PC-9 (cell line): ENCODE measurements at places on chromosomes 1 and 21.

GRCh38 chr1:244113532-244114320 lies 62.6 kb downstream of the ZBTB18 start:
- no peak for DNase-seq

GRCh38 chr1:15959424-15959823 lies 16.5 kb downstream of the ZBTB17 start:
- no peak for DNase-seq

DNA sequence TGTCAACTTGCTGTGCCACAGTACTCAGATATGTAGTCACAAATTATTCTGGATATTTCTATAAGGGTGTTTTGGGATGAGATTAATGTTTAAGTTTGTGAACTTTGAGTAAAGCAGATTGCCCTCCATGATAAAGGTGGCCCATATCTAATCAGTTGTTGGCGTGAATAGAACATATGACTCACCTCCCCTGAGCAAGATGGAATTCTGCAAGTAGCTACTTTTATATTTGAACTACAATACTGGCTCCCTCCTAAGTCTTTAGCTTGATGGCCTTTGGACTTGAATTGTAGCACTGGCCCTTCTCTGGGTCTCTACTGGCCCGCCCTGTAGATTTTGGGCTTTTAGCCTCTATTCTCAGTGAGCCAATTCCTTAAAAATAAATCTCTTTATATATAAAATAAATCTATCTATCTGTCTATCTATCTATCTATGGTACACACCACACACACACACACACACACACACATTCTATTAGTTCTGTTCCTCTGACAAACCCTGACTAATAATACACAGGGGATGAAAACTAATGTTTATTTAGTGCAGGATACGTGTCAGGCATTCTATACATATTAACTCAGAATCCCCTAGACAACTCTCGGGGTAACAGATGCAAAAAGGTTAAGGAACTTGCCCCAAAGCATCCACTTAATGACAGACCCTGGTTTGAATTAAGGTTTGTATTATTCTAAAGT lies 37.9 kb upstream of the PDC start:
- DNase-seq: no peak

GRCh38 chr1:175757381-175758015 lies 14.1 kb upstream of the TNR start:
- DNase-seq: peak; percentile 26

DNA sequence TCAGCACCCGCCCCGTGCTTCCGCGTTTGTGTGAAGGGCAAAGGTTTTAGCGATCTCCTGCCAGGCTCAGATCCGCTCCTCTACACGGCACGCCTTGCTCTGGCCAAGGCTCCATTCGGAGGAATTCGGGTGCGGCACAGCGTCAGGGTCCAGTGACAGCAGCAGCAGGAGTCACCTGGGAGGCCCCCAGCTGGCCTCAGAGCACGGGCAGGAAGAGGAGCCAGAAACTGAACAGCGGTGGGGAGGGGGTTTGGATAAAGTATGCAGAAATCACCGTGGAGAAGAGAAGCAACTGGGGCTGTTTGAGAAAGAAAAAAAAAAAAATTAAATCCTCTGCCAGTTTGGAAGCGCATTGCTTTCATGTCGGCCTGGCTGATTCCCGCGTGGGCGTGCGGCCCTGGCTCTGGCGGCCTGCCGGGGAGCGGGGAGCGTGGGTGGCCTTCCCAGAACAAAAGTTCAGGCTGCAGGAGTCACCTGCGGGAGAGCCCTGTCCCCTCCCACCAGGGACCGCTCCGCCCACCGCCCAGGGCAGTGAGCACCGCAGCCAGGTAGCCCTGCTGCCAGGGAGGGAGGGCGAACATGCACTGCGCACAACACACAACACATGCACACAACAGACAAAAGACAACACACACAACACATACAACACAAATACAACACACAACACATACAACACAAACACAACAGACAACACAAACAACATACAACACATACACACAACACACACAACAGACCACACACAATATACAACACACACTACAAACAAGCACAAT lies 107.6 kb downstream of the ETS2 start:
- DNase-seq: peak; percentile 85

- DNase-seq: no peak
Observed at GRCh38 chr1:19053486-19053885, 97.0 kb upstream of the IFFO2 start.

- no peak for DNase-seq
Observed at GRCh38 chr1:83717785-83718184, 281.1 kb downstream of the TTLL7 start.

GRCh38 chr1:2447276-2448097 lies 28.6 kb upstream of the PLCH2 start:
- DNase-seq: no peak

DNA sequence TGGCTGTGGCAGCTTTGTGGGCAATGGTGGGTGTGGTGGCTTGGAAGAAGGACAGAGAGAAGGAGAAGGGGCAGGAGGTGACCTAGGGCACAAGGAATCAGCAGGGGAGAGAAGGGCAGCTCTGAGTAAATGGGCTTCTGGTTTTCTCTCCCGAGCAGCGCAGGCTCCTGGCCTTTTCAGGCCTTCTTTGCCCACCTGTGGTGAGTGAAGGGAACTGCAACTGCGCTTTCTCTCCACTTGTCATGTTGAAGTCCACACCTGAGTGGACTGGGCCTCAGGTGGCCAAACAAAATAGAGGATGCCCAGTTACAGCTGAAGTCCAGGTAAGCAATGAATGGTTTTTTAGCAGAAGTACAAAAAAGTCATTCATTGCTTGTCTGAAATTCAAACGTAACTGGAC lies 29.4 kb upstream of the KCNA10 start:
- no peak for DNase-seq

DNA sequence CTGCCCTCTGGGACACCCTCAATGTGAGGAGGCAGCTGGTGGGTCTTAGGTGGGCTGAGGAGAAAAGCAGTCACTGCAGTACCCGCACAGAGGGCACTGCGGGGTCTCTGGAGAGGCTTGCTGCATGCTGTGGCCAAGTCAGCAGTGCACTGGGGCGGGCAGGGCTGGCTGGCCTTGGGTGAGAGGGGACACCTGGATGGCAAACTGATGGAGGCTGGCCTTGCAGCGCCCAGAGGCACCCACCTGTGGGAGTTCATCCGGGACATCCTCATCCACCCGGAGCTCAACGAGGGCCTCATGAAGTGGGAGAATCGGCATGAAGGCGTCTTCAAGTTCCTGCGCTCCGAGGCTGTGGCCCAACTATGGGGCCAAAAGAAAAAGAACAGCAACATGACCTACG lies 3.2 kb downstream of the ELF3 start:
- no peak for DNase-seq

DNA sequence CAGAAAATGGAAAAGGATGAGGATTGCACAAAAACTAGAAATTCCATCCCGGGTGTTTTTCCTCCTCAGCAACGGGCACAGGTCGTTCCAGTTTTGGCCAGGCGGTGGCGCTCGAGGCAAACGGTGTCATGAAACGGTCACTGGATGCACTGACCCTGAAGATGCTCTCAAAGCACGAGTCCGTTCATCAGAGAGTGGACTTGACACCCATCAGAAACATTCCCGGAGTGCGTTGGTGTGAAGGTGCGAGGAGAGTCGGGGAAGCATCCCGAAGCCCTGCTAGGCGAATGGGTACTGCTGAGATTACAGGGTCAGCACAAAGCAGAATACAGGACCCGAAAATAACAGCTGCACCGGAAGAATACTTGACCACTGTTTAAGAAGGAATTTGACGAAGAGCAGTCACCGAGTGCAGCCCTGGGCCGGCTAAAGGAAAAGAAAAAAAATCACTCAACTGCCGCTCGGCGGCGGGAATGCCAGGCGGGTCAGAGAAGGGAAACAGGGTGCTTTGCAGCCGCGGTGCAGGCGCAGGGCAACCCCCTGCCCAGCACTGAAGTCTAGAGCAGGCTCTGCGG lies 71.7 kb upstream of the ETS2 start:
- peak; percentile 81 for DNase-seq

DNA sequence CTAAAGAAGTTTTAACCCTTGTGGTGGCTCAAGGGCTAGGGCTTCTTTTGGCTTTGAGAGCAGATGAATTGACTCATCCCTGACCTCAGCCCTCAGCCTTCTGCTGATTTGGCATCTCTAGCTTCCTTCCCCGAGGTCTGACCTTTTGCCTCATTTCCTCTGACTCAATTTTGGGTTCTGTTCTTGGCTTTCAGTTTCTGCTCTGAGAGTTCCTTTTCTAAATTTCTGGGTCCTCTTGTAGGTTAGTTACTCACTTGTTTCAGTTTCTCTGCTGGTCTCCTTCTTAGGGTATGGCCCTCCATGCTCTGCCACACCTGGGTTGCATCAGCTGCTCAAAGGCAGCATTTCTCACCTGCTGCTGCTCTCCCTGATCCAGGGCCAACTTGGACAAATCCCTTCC lies 19.4 kb downstream of the PDE4B start:
- peak; percentile 21 for DNase-seq

- no peak for DNase-seq
Observed at GRCh38 chr1:157193702-157194391, 55.7 kb upstream of the ETV3 start.

DNA sequence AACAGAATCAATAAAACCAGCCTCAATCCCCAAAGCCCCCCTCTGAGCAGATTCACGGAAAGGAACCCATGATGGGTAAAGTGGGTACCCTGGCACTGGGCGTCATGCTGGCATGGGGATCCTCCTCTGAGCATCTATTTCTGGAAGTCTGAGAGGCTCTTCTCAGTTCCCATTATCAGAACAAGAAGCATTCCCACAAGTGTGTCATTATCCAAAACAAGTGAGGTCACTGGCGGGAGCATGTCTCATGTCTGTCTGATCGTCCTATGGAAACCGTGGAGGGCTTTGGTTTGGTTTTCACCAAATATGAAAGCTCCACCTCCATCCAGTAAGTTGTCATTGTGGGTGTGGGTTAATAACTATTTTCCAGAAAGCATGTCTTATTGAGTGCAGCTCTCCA lies 70.7 kb downstream of the PGM1 start:
- DNase-seq: no peak

DNA sequence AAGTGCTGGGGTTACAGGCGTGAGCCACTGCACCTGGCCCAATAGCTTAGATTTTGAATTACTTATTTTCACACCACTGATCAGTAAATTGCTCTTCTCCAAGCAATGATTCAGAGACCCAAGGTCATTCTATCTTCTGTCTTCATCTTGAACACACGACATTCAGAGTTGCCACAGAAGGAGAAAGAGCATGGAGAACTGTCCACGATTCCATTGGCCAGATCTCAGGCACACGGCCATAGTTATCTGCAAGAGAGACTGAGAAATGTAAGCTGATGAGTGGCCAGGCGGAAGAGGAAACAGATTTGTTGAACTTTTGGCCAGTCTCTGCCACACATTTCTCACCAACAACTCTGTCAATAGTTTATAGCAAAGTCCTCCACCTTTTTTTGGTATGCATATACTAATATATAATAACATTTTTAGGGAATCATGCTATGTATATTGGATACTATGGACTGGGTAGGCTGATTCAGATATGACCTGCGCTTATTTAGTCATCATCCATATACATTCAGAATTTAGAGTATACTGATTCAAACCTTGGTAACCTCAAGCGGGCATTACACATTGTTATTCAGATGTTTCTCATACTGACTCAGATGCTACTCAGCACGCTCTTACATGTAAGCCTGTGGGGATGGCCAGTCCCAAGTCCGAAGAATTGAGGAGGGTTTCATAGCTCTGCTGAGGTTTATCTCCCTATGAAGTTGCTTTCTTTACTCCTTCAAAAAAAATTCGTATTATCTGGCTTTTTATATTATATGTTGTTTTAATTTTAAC lies 25.5 kb upstream of the CAP1 start:
- DNase-seq: no peak

- no peak for DNase-seq
Observed at GRCh38 chr1:226212545-226212944, 10.9 kb upstream of the MIXL1 start.

DNA sequence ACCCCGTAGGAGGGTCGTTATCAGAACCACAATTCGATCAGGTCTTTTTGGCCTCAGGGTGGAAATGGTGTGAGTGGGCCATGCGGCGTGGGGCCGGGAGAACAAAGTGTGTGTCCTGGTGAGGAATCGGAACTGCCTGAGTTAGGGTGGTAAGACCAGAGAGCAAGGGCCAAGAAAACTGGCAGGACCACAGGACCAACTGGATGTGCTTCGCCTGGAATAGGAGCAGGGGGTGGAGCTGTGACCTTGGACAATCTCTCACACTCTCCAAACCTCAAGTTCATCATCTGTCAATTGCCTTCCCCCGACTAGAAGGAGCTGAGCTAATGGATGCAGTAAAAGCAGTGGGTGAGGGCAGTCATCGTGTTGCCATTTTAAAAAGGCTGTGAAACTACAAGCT lies 59.5 kb downstream of the NAV1 start:
- DNase-seq: no peak

GRCh38 chr1:21304488-21304887 lies 14.2 kb upstream of the ECE1 start:
- no peak for DNase-seq

GRCh38 chr1:8218351-8219092 lies 99.4 kb upstream of the SLC45A1 start:
- peak; percentile 39 for DNase-seq

DNA sequence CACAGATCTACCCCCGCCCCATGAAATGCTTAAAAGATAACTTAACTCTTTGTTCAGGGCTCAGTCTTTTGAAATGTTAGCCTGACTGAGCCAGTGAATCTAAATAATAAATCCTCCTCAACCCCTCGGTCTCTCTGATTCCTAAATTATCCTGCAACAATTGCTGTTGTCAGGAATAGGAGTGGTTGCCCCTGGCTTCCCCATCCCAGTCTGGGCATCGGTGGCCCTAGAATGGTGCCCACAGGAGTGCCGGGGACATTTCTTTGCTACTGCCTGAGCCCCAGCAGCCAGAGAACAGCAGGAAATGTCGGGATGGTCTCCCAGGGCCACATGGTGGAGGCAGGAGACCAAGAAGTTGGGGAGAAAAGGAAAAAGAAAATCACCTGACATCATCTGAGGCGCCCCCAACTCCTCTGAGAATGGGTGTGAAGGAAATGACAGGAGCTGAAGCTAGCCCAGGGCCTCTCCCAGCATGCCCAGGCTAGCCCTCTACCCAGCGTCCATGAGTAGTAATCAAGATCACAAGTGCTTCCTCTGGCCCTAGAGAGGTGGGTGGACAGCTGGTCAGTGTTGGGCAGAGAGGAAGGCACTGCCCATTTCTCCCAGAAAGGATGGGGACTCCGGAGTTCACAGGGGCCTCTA lies 1.6 kb downstream of the PADI4 start:
- no peak for DNase-seq

DNA sequence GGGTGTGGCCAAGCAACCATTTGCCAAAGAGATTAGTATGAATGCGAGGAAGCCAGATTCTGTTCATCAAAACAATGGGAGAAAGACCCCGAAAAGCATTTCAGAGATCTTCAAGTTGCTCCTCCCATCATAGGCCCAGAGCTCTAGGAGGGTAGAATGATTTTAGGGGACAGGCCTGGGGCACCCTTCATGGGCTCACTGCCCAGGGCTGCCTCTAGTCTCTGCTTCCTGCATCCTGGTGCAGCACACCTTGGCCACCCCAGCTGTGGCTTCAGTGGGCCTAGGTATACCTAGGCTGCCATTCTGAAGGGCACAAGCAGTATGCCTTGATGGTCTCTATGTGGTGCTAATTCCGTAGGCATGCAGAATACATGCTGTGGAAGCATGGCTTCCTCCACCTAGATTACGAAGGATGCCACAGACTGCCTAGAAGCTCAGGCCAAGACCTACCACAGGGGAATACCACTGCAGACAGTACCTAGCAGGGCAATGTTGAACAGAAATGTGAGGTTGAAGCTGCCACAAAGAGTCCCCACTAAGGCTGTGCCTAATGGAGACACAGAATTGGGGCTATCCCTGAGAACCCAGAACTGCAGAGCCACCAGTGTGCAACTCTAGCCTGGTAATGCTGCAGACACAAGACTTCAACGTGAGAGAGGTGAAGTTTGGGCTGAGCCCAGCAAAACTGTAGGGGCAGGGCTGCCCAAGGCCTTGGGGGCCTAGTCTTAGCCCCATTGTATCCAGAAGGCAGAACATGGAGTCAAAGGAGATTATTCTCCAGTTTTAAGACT lies 158.8 kb downstream of the CLIC6 start:
- no peak for DNase-seq
